H4 (cell line): ENCODE measurements at places on chromosomes 5 and 9.

- no peak for DNase-seq
Measured at GRCh38 chr9:124273427-124274160, 15.8 kb downstream of the NEK6 start.

- DNase-seq, result peak; percentile 69
Measured at GRCh38 chr9:36597412-36598178, 24.9 kb downstream of the MELK start.

- no peak for DNase-seq
Measured at GRCh38 chr5:65133477-65134110, 348.1 kb downstream of the ADAMTS6 start.

- peak; percentile 71 for DNase-seq
Measured at GRCh38 chr5:13478831-13479465, 465.5 kb downstream of the DNAH5 start.

DNA sequence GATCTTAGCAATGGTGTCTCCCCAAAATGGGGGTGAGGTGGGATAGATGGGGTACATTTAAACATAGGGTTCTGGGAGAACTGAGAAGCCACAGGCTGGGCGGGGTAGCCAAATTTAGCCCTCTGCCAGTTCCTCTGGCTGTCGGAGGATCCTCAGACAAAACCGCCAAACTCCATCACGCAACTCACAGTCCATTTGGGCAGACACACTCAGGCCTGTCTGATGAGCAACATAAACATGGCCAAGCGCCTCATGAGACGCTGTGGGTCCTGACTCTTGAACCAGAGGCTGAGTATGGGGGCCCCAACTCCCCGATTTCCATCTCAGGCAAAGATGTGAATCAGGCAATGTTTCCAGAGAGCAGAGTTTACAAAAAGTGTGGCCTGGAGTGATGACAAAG is 162.3 kb downstream of the FGF18 start:
- DNase-seq, result no peak

GRCh38 chr5:178808886-178809285 is 50.9 kb upstream of the ZNF354B start:
- DNase-seq, result no peak

GRCh38 chr9:90176901-90177300 is 465.7 kb downstream of the DIRAS2 start:
- no peak for DNase-seq

DNA sequence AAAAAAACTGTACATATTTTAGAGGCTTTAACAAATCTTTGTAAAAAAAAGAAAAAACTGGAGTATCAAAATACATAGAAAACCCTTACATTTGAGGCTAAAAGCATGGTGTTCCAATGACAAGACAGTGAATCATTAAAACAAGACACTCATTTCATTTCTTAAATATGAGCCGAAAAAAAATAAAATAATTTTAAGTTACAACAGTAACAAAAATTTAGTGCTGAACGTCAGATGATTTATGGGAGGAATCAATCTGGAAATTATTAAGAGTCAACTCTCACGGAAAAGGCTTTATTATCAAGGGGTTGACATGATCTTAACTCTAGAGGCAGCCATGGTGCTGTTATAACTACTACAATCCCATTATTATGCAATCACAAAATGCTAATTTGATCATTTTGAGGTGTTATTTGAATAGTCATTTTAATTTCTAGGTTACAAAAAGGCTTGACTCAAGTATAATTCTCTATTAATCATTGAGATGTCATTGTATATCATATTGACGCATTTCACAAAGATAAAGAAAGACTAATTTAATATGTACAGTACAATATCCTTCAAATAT is 51.9 kb downstream of the MAPKAP1 start:
- no peak for DNase-seq

GRCh38 chr9:70802758-70803436 is 318.5 kb downstream of the TRPM3 start:
- no peak for DNase-seq

- DNase-seq, result no peak
Measured at GRCh38 chr9:134442486-134443173, 116.4 kb downstream of the RXRA start.

- peak; percentile 78 for DNase-seq
Measured at GRCh38 chr5:43603344-43604217, 601 bp downstream of the NNT start.

DNA sequence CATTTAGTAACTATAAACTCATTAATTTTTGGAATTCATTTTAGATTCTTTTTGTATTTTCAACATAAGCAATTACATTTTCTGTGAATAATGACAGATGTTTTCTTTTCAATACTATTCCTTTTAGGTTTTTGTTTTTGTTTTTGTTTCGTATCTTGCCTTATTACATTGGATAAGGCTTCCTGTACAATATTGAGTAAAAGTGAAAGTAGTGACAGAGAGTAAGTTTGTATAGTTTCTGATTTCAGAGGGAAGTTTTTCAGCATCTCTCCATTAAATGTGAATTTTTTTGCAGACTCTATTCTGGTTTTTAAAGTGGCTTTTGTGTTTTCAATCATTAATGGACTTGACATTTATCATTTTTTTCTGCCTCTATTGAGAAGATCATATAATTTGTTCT is 12.8 kb upstream of the CAMK4 start:
- DNase-seq, result no peak

DNA sequence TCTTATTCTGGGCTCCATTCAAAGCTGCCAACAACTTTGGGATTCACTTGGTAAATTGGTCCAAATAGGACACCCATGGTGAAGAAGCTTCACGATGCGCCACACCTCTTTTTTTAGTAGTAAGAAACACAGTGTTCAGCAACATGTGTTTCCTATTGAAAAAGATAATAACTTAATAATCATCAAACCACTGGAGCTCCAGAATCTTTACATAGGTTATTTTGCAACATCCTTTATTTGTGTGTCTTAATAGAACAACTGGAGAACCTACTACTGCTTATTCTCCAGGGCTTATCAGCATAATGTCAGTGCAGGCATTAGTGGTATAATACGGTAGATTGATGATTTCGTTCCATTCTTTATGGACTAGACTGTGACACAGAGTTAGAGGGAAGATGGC is 63.3 kb upstream of the DAPK1 start:
- no peak for DNase-seq

- no peak for DNase-seq
Measured at GRCh38 chr9:32253731-32254130, 130.7 kb upstream of the ACO1 start.

DNA sequence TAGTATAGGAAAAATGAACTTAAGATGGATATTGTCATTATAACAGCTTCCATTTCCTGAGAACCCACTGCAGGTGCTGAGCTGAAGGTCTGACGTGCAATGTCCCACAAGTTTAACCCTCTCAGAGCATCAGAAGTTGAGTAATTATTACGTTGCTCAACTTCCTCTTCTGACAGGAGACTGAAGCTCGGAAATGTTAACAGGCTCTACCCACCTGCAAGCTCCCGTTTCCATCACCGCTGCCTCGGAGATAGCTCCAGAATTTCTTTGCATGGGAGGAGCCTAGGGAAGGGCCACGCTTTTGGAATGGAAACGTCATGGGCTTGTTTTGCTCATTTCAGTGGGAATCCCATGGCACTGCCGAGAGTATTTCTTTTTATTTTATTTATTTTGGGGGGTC is 1.0 kb upstream of the NTMT1 start:
- DNase-seq, result no peak

DNA sequence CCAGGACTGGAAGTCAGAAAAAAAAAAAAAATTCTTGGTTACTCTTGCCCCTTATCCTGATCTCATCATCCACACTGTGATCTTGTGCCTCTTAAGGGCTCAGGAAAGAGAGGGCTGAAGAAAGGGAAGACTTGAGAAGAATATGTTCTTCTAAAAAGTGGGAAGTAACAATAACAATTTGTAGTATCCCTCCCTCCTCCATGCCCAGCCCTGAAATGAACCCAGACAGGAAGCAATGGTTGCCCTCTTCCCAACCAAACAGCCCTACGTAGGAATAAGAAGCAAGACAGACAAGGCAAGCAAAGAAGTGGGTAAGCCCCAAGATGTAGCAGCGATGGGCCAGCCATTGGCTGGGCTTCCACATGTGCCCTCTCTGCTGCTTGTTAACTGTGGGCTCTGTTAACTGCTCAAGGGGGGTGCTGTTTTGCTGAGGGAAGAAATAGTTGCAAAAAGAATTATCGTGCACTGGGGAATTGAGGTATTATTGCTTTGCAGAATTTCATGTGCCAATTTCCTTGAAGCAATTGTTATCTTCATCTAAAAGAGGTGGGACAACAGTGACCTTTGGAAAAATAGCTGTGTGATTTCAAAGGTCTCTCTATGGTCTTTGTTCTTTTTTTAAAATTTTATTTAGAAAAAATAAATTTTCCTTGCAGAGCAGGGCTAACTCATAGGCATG is 146.6 kb upstream of the PCA3 start:
- no peak for DNase-seq

GRCh38 chr9:110932863-110933262 is 105.4 kb downstream of the LPAR1 start:
- no peak for DNase-seq

- peak; percentile 9 for DNase-seq
Measured at GRCh38 chr5:90645024-90645610, 86.5 kb downstream of the ADGRV1 start.

DNA sequence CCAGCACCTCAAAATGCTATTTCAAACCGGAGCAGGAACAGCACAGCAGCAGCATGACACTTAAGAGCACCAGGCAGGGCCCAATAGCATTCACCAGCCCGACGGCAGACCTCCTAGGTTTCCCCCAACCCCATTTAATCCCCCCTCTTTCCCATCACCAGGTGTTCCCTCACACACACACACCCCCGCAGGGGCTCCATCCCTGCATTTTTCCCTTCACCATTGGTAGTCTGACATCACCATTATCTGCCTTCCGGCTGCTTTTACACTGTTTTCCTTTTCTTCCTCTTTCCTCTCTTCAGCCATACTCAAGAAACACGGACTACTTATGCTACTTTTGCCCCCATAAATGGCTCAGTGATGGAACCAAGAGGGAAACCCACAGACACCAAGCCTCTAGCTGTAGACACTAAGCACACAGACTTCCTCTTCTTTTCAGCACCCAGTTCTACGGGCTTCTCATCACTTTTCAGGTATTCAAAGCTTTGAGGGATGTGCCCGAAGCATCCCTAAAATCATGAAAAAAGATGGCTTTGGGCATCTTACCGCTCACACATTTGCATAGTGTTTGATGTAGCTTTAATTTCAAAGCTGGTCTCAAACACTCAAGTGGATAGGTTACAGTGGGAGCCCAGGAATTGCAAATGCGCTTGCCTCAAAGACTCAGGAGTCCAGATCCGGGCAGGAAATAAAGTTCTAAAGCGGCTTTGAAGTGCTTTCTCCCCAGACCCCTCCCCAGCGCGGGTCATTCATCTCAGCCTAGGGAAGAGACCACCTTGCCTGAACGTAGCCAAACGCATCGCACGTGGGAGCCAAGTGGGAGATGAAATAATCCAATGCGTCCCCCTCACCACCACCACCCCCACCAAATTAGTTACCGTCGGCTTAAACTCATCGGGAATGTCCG is 141.5 kb downstream of the TSSK1B start:
- DNase-seq, result no peak

- DNase-seq, result no peak
Measured at GRCh38 chr9:27065288-27065687, 43.7 kb upstream of the TEK start.

GRCh38 chr9:128902351-128903078 is 18.3 kb upstream of the PHYHD1 start:
- no peak for DNase-seq
